ENCODE measurements at places on chromosomes 12 and 14.

DNA sequence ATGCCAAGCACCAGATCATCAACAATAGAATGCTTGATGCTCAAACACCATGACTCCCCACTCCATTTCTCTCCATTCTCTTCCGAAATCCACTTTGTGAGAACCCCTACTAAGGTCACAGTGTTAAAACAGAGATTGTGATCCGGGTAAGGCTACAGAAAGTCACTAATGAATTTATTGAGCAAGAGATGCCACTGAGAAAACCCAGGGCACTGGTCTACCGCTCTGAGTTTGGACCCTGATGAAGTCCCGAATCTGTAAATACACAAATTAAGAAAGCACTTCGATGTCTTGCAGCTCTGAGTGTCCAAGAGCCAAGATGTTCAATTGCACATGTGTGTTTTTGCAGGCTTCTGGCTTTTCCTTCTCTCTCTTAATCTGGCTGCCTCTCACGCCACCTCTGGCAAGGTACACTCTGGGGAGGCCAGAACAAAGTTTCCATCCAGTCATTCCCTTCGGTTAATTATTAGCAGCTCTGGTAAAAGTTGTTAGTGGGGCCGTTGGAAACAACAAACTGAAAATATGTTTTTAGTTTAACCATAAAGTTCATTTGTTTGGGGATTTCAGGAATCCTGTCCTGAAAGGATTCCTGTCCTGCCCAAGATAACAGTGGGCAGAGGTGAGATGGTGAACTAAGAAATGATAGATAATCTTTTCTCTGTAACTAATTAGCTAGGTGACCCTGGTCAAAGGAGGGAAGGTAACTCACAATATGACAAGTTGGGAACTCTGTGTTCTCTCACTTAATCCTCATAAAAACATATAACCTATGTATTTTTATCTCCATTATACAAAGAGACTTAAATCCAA lies 75.4 kb downstream of the BTG1 start:
- no peak for DNase-seq

GRCh38 chr14:72921396-72921795 lies 4.9 kb upstream of the DCAF4 start:
- peak; percentile 31 for DNase-seq

- DNase-seq, result peak; percentile 70
Measured at GRCh38 chr14:26598081-26598671, 343 bp upstream of the NOVA1 start.

GRCh38 chr12:95073698-95074520 lies 491 bp upstream of the NR2C1 start:
- DNase-seq, result no peak

- no peak for DNase-seq
Measured at GRCh38 chr12:127579446-127579845, 687.5 kb upstream of the TMEM132C start.

GRCh38 chr12:116265351-116266147 lies 11.9 kb downstream of the MED13L start:
- no peak for DNase-seq

GRCh38 chr14:50068496-50068895 lies 47.9 kb downstream of the VCPKMT start:
- no peak for DNase-seq

DNA sequence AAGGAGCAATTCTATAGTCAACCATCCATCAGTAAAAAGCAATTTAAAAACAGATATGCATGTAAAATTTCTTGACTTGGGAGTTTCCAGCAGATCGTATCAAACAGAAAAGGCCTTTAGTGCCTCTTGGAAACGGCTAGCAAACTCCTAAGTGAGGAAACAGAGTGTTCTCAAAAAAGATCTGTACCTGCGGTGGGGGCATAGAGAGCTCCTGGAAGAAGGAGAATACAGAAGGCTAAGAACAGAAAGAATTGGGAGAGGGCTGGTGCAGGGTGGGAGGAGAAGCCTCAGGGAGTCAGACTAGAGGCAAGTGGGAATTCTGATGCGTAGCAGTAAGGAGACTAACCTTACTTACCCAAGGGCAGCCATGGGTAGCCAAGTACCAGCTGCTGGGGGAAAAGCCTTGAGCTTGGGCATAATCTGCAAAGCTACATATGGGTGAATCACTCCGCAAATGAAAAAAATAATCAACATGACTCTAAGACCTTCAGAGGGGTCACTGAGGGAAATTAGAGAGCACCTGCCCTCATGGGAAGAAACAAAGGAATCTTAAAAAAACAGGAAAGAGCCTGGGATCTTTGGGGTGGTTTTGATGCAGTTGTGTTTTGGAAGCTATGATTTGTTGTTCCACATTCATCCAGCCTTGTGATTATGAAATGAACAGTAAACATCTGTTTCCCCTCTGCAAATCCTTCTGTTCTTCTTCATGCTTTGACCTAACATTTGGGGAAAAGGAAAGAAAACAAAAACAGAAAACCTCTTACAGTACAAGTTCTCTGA lies 10.4 kb downstream of the RHOJ start:
- no peak for DNase-seq

DNA sequence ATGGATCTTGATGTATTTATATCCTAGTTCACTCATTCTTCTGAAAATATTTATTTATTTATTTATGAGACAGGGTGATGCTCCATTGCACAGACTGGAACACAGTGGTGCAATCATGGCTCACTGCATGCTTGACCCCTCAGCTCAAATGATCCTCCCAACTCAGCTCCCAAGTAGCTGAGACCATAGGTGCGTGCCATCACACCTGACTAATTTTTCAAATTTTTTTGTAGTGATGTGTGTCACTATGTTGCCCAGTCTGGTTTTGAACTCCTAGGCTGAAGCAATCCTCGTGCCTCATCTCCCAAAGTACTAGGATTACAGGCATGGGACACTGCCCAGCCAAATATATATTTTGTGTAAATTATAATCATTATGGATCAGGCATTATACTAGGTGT lies 595.6 kb upstream of the ATP2B1 start:
- DNase-seq, result no peak

DNA sequence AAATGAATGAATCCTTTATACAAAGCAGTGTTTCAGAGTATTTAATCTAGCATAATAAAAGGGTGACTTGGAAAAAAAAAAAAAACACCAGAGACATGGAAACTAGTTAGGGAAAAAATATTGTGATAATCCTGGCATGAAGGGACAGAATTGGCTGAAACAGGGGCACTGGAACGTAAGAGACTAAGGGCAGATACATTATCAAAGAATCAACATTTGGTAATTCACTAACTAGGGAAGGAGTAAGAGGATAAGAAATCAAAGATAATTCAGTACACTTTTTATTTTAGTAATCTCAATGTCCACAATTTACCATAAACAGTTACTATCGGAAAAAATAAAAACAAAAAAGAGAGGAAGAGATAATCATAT lies 18.2 kb downstream of the PYM1 start:
- no peak for DNase-seq

GRCh38 chr12:128918481-128919260 lies 65.4 kb downstream of the GLT1D1 start:
- no peak for DNase-seq

DNA sequence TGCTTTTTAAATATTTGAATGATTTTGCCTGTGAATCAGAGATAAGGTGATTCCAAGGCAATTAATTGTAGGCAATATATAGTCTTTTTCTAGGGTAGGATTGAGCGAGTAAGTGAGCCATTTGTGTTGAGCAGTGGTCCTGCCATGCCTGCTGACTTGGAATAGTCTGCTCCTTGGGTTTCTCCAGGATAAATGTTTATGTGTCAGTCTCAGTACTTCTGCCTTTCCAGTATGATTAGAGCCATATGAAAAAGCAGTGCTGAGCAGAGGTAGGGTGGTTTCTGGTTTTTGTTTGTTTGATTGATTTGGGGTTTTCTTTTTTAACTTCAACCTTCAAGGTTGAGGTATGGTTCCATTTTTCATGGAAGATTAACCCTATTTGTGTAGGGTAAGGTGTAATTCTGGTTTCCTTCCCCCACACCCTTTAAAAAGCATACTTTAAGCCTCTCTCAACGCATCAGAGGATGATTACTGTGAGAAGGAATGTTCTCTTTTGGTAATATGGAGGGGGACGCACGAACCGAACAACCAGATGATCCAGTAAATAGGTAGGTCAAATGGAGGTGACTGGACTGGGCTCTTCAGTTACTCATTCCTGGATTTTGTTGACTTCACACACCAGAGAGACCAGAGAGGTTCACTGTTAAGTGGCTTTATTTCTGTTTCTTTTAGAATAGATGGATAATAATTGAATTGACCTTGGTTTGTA lies 22.7 kb downstream of the FRMD6 start:
- DNase-seq, result no peak

DNA sequence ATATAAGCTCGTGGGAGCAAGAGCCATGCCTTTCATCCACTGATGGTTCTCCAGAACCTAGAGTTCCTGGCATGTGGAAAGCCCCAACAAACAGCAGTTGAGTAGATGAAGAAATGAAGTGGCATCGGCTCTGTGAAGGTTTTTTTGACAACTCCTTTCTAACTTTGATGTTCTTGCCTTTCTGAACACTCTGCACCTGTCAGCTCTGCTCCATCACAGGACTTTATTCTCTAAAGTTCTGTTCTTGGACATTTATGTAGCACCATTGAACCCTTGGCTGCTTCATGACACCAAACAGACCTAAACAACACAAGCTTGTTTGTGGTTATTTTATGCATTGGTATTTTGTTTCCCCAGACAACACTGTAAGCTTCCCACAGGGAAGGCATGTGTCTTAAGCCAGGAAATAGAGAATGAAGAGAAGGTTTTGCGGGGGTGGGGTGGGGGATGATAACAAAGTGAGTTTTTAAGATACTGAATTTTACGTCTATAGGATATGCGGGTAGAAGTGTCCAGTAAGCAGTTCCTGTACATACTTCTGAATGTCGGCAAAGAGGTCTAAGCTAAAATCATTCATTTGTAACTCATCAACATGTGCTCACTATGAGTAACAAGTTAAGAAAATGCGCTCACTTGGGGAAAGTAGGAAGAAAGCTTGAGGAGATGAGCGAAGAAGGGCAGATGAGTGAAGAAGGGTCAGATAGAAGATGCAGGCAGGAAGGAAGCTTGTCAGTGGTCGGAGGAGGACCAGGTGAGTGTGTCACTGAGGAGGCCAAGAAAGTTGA lies 146.0 kb upstream of the PLEKHG7 start:
- DNase-seq, result no peak

DNA sequence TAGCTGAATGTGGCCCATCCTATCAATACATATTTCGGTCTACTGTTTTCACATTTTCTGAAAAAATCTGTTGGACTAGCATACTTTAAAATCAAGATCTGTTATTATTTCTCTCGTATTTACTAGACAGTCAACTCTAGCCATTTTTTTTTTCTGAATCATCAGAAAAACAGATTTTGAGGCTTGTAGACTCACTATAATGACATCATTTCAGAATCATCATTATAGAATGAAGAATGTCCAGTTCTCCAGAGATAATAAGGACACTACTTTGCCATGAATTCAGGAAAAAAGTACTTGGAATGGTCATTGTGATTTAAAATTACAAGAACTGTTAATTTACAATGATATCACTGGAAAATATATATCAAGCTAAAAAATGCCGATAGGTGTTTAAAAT lies 589.8 kb downstream of the KCNH5 start:
- DNase-seq, result no peak

- DNase-seq, result no peak
Measured at GRCh38 chr14:91744068-91744480, 12.2 kb upstream of the CATSPERB start.

GRCh38 chr12:2179953-2180736 lies 127.4 kb downstream of the CACNA1C start:
- peak; percentile 92 for DNase-seq

- DNase-seq, result no peak
Measured at GRCh38 chr14:29652571-29652970, 275.1 kb downstream of the PRKD1 start.

- peak; percentile 90 for DNase-seq
Measured at GRCh38 chr12:3041558-3042164, 35.5 kb upstream of the TSPAN9 start.

- no peak for DNase-seq
Measured at GRCh38 chr12:23361971-23362370, 587.5 kb downstream of the SOX5 start.

- DNase-seq, result peak; percentile 67
Measured at GRCh38 chr14:56172571-56172971, 54.4 kb downstream of the PELI2 start.

- no peak for DNase-seq
Measured at GRCh38 chr12:46983393-46983793, 96.0 kb upstream of the PCED1B start.

DNA sequence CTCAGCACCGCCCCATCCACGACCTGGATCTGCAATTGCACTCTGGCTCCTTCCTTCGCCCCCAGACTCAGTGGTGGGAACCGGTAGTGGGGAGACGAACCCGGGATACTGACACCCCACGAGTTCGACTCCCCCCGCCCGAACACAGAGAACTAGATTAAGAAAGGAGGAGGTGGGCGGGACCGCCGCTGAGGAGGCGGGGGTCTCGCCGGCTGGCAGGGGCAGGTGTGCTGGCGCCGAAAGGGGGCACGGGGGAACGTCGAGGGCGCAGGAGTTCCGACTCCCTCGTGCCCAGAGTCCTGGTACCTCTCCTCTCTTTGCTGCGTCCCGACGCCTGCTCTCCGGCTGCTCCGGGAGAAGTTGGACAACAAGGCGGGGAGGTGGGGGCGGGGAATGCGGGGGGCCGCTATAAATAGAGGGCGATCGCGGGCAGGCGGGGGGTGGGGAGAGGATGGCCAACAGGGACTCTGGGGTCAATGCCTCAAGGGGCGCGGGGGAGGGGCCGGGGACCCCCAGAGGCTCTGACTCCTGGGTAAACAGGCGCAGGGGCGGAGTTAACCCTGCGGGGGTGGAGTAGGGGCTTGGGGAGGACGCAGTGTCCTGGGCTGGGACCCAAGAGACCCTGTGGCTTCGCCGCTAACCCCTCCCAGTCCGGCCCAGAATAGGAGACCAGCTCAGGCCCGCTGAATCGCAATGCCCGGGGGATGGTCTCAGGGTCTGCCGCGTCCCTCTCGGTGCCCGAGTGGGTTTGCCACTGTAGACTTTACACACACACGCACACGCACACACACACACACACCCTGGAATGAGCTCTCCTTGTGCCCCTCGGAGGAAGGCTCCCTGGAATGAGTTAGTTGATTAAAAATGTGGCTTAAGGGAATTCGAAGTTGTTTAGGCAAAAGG lies 761 bp upstream of the NDRG2 start:
- DNase-seq, result no peak

DNA sequence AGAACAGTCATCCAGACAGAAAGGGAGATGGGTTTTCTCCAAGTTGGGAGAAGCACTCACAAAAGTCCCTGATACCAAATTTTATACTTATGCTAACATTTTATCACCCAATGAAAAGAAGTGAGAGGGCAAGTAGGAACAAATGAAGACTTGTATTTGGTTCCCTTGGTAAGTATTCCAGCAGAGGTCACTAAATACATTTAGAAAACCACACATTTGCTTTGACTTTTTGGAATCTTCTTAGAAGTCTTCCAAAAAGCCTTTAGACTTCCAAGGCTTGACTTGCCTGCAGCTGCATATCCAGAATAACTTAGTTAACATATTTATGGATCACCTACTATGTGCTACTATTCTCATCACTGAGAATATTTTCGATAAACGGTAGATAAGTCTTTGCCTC lies 3.1 kb upstream of the GYS2 start:
- DNase-seq, result no peak
